ENCODE measurements at places on chromosomes 1 and 21. TPM values are rescaled to one million over a fixed set of nuclear protein-coding genes. Genes with fewer than 3 reads are reported as not detected.

Gene CLDN17
- not detected for polyA plus RNA-seq

Gene TRPM2
- polyA plus RNA-seq, result 4.0 TPM

Gene CLEC20A
- polyA plus RNA-seq, result not detected

Gene RNU1-2
- not detected for polyA plus RNA-seq

Gene RHEX
- 1.0 TPM for polyA plus RNA-seq

Gene CYP4A22
- polyA plus RNA-seq, result 0.11 TPM

Gene CFAP298
- 36.0 TPM for polyA plus RNA-seq

Gene TFF3
- 51.9 TPM for polyA plus RNA-seq

Gene ANGPTL1
- 9.5 TPM for polyA plus RNA-seq

Gene RGS8
- polyA plus RNA-seq, result 0.02 TPM

Measured in pancreas (tissue), 10 donors.